CD4-positive, alpha-beta T cell treated with Interleukin-12 subunit alpha and Interleukin-12 subunit beta, for 1 hour (primary cell): ENCODE measurements at places on chromosomes 12 and 14.

- no peak for DNase-seq
Measured at GRCh38 chr12:27607591-27607990, 83.6 kb downstream of the PPFIBP1 start.

DNA sequence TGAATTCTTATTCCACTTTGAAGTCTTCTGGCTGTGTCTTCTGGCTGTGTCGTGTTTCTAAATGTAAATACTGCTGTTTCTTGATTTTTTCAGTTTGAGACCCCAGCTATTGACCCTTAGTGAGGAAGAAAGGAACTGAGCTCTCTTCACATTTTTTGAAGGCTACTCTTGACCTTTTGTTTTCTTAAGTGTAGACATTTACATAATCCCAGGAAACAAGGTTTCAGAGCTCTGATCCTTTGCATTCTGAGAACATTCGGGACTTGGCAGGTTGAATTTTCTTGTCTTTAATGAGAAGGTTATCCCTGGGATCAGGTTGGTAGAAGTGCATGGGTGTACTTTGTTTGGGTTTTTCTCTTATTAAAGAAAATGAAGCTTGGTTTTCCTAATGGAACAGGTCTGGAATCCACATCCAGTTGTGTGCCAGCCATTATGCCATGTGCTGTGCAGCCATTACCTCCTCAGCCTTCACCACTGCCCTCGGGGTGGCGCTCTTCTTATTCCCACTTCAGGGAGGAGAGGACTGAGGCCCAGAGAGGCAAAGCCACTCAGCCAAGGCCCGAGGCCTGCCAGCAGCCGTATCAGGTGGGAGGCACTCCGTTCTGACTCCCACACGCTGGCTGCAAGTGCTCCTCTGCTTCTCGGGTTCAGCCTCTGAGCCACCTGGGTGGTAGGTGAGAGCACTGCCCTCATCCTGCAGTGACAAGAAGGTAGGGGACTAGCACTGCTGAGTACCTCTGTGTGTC lies 120.9 kb downstream of the BEGAIN start:
- DNase-seq, result no peak

- no peak for DNase-seq
Measured at GRCh38 chr14:99716091-99716849, 32.2 kb downstream of the CYP46A1 start.

- DNase-seq, result no peak
Measured at GRCh38 chr14:57748279-57748678, 117.6 kb downstream of the SLC35F4 start.

DNA sequence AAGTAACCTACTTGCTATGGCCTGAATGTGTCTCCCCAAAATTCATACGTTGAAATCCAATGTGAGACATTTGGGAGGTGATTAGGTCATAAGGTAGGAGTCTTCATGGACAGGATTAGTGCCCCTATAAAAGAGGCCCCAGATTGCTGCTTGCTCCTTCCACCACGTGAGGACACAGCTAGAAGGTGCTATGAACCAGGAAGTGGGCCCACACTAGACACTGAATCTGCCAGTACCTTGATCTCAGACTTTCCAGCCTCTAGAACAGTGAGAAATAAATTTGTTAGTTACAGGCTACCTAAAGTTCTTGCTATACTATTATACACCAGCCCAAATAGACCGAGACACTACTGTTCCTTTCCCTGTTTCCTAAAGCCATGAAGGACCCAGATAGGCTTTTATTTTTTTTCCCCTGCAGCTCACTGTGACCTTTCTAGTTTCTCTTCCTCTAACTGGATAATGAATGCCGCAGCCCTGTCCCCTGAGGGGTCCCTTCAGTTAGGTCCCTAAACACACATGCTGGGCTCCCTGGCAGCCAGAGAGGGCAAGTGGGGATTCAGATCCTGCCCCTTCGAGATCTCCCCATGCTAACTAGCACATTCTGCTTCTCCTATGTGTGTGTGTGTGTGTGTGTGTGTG lies 19.3 kb downstream of the SLC25A3 start:
- DNase-seq, result no peak

GRCh38 chr14:84483072-84483420 lies 1046.9 kb upstream of the FLRT2 start:
- DNase-seq, result no peak

DNA sequence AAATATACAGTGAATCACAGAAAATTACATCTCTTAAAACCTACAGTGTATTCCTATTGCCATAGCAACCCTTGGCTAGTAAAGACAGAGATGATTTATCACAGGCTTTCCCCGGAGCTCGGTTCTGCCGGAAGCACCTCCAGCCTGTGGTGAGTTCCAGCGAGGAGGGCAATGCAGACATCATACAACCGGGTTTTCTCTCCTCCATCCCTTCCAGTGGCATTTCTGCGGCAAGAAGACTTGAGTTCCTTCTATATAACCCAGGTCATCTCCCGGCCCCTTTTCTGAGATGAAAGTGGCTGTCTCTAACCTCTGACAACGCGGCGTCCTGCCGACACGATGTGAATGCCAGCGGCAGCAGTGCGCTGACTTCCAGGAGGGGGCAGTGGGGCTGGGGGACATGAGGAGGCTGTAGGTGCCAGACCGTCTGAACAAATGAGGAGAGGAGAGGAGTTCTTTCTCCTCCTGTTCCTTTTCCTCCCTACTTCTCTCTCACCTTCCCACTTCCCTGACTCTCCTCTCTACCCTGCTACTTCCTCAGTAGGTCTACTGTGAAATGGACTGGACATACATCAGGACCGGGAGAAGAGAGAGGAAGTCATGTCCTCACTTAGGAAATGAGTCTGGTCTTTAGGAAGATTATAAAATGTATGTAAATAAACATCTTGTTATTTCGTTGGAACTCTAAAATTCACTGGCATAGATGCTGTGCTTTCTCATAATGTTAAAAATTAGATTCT lies 68.6 kb upstream of the MAX start:
- peak; percentile 49 for DNase-seq

DNA sequence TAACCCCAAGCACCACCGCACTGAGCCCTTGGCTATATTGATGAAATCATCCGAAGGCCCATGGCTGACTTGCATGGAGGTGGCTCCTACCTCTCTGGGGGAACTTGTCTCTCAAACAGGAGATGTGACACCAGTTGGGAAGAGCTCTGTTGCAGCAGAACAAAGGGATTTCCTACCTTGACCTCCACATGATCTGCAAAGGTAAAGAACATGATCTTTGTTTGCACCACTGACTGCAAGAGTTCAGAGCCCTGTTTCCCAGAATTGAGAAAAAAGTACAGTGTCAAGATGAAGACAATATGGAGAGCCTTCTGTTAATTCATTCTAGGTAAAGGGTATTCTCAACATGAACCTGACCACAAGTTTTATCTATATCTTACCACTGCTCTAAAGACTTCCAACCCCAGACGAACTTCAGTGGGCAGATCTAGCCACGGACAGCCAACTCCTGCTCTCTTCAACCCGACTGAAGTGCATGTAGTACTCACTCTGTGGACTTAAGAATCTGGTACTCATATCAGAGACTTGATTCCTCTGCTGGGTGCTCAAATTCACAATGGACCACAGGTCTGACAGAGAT lies 32.1 kb downstream of the ZFYVE26 start:
- no peak for DNase-seq

- DNase-seq, result peak; percentile 11
Measured at GRCh38 chr12:91778091-91778832, 367.4 kb downstream of the BTG1 start.

DNA sequence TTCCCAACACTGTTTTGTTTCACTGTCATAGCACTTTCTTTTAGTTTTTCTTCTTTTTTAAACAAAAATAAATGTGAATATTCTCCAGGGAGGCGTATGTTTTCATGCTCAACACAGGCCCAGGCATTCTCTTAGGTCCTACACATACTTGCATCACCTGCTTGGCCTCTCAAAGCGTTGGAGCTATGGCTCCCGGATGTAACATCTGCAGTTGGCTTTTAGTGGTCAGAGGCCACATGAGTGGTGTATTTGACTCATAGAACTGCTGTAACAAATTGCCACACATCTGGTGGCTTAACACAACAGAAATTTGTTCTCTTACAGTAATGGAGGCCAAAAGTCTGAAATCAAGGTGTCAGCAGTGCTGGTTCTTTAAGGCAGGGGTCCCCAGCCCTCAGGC lies 44.6 kb upstream of the VRK1 start:
- no peak for DNase-seq

DNA sequence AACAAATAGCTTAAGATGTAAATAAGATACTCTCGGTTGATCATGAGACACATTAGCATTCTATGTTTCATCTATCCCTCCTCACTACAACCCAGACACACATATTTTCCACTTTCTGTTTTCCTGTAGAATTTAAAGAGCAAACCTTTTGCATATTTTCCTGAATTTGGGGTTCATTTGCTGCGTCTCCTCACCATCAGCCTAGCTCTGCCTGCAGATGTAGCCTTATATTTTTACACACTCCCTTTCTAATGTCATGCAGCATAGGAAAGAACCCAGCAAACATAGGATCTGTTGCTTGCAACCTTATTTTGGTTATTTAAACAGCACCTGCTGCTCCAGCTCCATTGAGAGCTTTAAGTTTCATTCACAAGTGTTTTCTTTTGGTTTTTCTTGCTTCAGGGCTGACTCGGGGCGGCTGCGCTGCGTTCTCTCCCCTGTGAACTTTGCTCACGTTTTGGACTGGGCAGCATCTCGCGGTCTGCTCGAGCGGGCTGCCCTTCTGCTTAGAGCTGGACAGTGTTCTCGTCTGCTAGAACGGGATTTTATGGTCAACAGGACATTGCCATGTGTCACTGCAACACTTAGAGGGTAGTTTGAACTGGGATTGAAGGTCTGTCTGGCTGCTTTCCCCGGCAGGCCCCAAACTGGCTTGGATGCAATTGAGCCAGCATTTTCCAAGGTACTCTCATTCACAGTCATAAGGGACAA lies 57.8 kb upstream of the VRK1 start:
- DNase-seq, result no peak

GRCh38 chr12:13039328-13039956 lies 4.7 kb upstream of the FAM234B start:
- DNase-seq, result no peak

- DNase-seq, result peak; percentile 80
Measured at GRCh38 chr12:68675101-68675842, 11.5 kb upstream of the NUP107 start.

- no peak for DNase-seq
Measured at GRCh38 chr12:123253641-123254459, 17.8 kb downstream of the CDK2AP1 start.

- DNase-seq, result no peak
Measured at GRCh38 chr14:62819931-62820330, 225.3 kb downstream of the KCNH5 start.

GRCh38 chr12:4820971-4821370 lies 88.7 kb upstream of the KCNA1 start:
- DNase-seq, result no peak

GRCh38 chr12:65364046-65364445 lies 85.6 kb downstream of the MSRB3 start:
- no peak for DNase-seq

DNA sequence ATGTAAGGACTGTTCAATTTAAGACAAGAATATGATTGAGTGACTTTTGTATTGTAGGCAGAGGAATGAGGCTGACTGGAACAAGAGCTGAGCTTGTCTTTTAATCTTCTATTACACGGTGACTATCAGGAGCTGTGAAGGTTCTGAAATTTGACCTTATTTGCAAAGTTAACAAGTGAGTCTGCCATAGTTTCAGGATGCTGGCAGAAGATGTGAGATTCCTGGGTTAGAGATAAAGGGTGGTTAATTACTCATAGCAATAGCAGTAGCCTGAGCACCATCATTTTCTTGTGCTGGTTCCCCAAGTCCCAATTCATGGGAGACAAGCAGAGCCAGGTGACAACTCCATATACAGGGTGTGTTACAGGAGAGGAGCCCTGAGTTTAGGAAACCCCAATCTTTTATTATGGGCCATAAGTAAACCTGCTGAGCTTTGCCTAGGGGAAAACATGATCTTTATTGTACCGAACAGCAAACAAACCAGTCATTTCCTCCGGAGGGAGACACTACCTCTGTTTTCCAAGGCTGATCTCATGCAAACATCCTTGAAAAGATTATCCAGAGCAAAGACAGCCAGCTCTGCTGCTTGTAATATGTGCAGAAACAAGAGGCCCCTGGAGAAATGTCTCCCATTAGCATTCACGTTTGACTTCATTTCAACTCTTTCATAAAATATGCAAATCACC lies 51.7 kb upstream of the DDX11 start:
- DNase-seq, result no peak

- no peak for DNase-seq
Measured at GRCh38 chr14:52998376-52999015, 47.6 kb upstream of the FERMT2 start.

GRCh38 chr14:40417777-40418401 lies 985.7 kb upstream of the FBXO33 start:
- DNase-seq, result peak; percentile 6

GRCh38 chr14:28770061-28770460 lies 3.5 kb downstream of the FOXG1 start:
- no peak for DNase-seq

DNA sequence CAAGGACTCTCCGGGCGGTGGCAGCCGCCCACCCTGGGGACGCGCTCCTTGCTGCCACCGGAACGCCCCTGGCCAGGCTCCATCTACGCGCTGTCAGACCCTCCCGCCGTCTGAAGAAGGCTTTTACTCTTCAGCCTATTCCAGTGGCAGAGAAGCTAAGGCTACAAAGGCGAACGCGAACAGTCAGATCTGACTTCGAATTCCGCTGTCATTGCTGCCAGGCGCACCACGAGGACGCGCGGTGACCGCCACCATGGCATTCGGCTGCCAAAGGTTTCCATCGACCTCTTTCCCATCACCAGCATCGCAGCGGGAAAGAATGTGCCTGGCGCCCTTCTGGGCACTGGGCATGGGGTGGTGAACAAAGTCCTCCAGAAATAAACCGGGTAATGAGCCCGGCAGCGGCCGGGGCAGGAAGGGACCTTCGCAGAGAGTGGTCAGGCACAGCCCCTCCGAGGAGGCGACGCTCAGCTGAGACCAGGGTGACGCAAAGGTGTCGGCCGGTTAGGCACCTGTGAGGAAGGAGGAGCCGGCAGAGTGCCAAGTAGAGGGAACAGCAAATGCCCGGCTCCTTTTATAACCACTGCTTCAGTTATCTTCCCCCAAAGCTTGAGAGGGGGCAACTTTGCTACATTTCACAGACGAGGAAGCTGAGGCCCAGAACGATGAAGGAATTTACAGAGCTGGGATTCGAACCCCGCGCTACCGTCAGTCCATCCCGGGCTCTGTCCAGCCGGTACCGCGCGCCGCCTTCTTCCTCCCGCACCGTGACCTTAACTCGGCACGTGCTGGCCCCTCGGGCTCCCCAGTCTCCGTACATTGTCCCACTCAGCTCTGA lies 1.9 kb upstream of the RFX4 start:
- DNase-seq, result no peak

DNA sequence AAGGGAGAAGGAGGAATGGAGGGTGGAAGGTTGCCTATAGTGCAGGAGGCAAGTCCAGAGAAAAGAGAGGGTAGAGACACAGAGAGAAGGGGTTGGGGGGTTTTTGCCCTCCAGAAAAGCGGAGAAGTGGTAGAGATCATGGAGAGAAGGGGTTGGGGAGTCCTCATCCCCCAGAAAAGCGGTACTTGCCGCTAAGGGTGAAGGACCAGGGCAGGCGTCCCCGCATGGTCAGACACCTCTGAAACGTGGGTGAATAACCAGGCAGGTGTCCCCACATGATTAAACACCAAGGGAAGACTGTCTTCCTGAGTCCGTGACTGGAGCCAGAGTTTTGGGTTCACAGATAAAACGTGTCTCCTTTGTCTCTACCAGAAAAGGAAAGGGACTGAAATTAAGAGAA lies 439.0 kb downstream of the SOX5 start:
- no peak for DNase-seq

GRCh38 chr12:4813741-4814140 lies 93.5 kb downstream of the GALNT8 start:
- no peak for DNase-seq
